ENCODE measurements at places on chromosomes 5 and 9.

- peak; percentile 21 for DNase-seq
Measured at GRCh38 chr5:76199336-76200318, 116.4 kb downstream of the SV2C start.

DNA sequence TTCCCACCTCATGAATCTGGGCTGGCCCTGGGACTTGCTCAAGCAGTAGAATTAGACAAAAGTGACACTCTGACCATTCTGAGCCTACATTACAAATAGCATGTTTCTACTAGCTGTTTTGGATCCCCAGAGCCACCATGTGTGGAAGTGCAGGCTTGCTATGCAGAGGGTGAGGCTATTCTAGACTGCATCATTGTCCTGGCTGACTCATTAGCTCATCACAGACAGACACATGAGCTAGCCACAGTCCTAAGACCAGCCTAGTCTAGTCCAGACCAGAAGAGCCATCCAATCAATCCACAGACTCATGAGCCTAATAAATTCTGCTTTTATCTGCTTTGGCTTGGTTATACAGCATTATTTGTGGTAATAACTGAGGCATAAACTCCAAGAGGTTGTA, 351.9 kb downstream of the PRELID2 start:
- DNase-seq: peak; percentile 79

- DNase-seq: no peak
Measured at GRCh38 chr9:105633411-105633810, 28.8 kb upstream of the TAL2 start.

- peak; percentile 84 for DNase-seq
Measured at GRCh38 chr5:173917788-173918786, 29.9 kb downstream of the CPEB4 start.

GRCh38 chr5:120162321-120162720, 301.8 kb upstream of the PRR16 start:
- DNase-seq: no peak
